ENCODE measurements at places on chromosomes 7 and 10.
A peak's percentile ranks its signal among the peaks of the same experiment; 100 is the strongest.

DNA sequence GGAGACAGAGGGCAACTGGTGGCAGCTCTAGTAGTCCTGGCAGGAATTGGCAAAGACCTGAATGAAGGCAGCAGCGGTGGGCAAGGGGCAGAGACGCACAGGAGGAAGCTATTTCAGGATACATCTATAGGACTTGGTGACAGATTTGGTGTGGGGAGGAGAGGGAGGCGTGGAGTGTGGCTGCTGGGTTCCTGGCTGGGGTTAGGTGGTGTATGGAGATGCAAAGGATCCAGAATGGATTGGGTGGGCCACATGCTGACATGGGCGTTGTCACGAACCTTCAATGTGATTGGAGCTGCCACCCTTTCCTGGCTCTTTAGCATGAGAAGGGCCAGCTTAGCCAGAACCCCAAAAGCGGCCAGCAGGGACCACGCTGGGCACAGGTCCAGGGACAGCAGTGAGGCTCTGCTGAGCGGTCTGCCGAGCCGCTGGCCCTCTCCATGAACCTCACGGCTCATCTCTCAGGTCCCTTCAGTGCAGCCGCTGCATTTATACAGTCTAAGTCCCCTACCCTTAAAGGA, 10.2 kb upstream of the ADCY1 start:
- no peak for DNase-seq

GRCh38 chr7:155984609-155985405, 172.5 kb upstream of the SHH start:
- no peak for DNase-seq

GRCh38 chr10:117133273-117134055, 4.6 kb downstream of the VAX1 start:
- DNase-seq, result no peak

GRCh38 chr10:47370015-47370767, 13.9 kb downstream of the ZNF488 start:
- DNase-seq, result no peak

DNA sequence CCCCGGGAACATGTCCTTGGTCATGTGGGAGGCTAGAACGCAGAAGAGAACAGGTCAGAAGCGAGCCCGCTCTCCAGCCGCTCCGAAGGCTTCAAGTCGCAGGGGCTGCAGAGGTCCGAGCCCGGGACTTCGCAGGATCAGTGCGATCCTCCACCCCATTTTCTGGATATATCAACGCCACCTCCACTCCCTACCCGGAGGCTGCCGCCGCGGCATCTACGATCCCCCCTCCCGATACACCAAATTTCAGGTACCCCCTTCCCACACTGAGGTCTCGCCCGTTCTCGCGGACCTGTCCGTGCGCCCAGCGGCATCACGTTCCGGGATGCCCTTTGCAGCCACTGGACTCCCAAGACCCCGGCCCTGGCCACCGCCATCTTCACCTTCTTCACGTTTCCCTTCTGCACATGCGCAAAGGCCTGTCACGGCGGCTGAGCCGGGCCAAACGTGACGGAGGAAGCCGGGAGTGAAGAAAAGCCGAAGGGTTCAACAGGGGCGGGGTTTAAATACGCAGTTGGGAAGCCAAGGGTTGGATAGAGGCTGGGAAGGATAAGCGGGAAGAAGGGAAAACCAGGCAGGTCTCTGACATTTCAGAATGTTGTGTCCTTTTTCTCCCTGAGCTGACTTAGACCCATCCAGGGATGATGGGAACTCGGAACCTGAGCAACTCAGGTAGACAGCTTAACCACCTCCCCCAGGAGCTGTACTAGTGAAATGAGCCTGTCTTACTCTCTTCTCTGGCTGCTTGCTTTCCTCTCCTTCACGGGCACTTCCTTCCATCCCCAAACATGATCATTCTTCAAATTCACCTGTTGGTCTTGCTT, at the start of gene NDUFB8:
Gene NDUFB8, minus strand, starts transcription at position 397 of the 824 bp plus-strand sequence. Its CDS starts 20 bp downstream, at position 377.
- DNase-seq, result peak; percentile 83

DNA sequence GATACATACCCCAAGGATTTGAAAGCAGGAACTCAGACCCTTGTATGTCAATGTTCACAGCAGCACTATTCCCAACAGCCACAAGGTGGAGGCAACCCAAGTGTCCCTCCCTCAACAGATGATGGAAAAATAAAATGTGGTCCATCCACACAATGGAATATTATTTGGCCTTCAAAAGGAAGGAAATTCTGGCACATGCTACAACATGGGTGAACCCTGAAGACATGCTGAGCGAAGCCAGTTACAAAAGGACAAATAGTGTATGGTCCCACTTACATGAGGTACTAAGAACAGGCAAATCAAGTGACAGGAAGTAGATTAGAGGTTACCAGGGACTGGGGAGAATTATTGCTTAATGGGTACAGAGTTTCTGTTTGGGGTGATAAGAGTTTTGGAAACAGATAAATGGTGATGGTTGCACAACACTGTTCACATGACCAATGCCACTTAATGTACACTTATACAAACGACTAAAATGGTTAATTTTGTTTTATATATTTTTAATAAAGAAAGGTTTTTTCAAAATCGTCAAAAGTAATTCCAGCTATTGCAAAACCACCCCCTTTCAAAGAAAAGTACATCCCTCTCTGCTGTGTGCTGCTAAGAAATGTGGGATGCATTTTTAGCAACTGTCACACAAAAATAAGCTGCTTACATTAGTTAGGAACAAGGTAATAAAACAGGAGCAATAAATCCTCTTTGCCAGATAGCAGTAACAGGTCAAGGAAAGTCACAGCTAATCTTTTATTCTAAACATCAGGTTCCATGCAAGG, 85.7 kb downstream of the GRB10 start:
- no peak for DNase-seq

DNA sequence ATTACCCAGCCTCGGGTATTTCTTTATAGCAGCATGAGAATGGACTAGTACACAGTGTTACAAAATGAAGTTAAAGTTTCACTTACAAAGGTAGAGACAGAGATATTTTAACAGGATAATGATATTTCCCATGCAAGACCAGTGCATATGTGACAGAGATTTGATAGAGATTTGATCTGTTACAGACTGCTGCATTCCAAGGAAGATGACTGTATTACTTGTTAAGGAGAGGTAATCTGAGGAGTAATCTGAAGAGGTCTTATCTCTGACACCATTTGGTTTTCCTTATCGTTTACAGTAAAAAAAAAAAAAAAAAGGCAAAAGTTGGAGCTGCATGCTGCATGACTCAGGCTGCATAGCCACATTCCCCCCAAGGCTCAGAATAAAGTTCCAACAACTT, 289.6 kb downstream of the POM121L12 start:
- DNase-seq, result no peak

- no peak for DNase-seq
These were observed 300.6 kb downstream of the ZEB1 start for GRCh38 chr10:31619531-31620061.

DNA sequence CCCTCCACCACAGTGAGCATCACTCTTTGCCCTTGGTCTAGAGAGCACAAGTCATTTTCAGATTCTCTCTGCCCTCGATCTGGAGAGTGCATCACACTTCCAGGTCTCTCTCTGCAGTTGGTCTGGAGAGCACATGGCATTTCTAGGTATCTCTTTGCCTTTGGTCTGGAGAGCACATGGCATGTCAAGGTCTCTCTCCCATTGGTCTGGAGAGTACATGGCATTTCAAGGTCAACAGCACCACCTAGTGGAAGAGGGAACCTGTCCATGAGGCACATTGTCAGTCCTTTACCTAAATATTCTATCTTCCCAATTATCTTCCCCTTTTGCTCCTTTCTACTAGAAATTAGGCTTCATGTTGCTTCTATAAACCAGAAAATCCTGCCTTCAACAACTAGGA, 1139.4 kb downstream of the XPNPEP1 start:
- peak; percentile 2 for DNase-seq

DNA sequence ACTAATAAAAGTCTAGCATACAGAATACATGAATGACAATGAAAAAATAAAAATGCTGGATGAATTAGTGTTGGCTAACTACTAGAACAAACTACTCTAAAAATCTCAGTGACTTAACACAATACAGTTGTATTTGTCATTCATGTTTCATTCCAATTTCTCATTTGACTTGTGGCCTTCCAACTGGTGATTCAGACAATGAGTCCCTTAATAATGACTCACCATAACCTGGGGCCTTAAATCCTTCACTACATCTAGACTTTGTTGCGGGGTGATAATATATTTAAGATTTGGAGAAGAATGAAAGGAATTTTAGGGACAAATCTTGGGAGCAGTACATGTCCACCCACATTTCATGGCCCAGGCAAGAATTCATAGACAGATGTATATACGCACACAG, 90.5 kb upstream of the POM121L12 start:
- DNase-seq, result no peak

- DNase-seq, result no peak
These were observed 5.1 kb downstream of the VENTX start for GRCh38 chr10:133242611-133243356.

- DNase-seq, result no peak
These were observed at the start of gene PCDH15 for GRCh38 chr10:54800741-54801421. TSS of gene PCDH15 (minus strand) at chr10:54801231. CDS start at chr10:54664262, 136,969 bp downstream.

- no peak for DNase-seq
These were observed 196.6 kb downstream of the ARL4A start for GRCh38 chr7:12884033-12884432.

DNA sequence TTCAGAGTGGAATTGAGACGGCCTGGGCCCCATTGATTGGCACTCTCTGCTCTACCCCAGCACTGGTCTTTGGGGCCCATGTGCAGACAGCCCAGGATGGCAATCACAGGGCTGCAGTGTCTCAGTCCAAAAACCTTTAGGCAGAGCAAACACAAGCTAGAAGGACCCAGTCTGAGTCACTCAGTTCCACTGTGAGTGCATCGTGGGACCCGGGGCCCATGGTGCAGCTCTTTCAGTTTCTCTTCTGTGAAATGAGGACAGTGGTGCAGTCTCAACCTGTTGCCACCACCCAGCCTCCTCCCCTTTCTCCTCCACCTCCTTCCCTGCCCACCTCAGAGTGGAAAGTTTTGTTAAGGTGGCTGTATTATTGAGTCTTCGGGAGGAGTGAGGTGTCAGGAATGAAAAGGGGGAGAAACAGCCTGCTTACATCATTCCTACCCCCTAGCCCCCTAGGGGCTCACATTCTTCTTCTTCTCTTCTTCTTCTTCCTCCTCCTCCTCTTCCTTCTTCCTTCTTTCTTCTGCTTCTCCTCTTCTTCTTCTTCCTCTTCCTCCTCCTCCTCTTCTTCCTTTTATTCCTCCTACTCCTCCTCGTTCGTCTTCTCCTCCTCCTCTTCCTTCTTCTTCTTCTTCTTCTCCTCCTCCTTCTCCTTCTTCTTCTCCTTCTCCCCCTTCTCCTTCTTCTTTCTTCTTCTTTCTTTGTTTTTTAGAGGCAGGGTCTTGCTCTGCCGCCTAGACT, 19.5 kb upstream of the CARD11 start:
- DNase-seq, result peak; percentile 64

GRCh38 chr10:1514681-1515080, 222.6 kb downstream of the ADARB2 start:
- no peak for DNase-seq

DNA sequence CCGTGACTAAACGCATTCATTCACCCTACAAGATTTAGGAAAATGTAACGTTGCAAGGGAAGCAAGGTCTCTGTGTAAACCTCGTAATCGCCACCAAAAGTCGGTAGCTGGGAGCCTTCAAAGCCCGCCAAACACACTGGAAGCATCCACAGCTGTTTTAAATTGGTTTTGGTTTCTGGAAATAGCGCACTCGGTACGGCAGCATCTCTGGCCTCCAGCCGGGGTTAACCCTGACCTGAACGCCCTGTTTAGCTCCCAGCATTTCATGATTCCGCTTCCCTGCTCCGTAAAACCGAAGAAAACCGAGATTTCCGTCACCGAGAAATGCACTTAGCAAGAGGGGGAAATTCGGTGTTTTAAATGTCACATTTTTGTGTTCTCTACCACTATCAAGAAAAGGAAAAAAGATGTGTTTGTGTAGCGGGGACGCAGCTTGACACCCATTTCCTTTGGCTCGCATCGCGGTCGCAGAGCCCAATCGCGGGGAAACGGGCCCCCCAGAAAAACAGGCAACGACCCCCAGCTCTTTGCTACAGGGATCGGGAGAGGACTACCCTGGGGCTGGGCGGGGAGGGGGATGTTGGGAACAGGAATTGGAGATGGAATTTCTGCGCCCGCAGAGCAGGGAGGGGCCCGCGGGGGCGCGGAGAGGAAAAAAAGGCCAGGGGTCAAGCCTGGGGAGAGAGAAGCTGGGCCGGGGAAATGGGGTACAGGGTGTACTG, 646 bp downstream of the SGCE start:
- peak; percentile 16 for DNase-seq

DNA sequence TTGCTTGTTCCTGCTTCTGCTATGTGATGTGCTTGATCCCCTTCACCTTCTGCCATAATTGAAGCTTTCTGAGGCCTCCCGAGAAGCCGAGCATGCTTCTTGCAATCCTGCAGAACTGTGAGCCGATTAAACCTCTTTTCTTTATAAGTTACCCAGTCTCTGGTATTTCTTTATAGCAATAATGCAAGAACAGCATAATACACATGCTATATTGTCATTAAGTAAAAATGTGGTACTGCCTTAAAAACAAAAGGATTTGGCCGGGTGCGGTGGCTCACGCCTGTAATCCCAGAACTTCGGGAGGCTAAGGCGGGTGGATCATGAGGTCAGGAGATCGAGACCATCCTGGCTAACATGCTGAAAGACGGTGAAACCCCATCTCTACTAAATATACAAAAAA, 59.6 kb upstream of the ANAPC16 start:
- no peak for DNase-seq

GRCh38 chr10:15352201-15352600, 18.9 kb downstream of the FAM171A1 start:
- no peak for DNase-seq

DNA sequence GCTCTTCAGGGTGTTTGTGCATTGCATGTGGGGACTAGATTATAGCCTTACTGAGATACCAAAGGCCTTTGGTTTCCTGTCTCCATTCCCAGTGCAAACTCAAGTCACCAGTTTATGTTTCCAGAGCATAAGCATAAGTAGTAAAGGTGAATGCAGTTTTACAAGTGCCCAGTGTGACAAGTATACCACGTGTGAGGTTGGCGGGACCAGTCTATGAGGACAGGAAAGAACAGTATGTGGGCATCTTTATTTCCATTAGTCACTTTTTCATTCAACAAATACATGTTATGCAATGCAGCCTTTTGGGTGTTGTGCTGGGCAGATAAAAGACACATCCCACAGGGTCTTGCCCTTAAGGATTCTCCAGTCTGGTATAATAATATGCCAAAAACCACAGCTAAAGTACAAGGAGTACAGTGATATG, 146.5 kb downstream of the ARID5B start:
- DNase-seq, result no peak

GRCh38 chr10:122514045-122514840, 46.3 kb upstream of the DMBT1 start:
- no peak for DNase-seq

- no peak for DNase-seq
These were observed 8.1 kb downstream of the ZSWIM8 start for GRCh38 chr10:73793456-73793855.

GRCh38 chr7:33130184-33130583, 820 bp downstream of the BBS9 start:
- no peak for DNase-seq

DNA sequence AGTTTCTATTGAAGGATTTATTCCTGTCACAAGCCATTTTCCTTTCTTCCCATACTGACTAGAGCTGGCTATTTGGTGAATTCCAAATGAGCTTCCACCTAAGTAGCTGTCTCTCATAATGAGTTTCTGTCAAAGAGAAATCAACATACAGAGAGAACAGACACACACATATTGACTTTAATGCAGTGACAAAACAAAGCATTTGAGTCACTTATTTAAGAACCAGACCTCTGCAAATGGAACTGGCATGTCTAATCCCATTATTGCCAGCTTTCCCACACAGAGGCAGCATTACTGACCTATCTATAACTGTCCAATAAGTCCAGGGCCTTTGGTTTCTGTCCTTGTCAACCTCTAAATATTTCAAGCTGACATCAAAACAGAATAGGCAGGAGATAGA, 179.3 kb upstream of the CSTF2T start:
- DNase-seq, result no peak

- no peak for DNase-seq
These were observed 36.9 kb upstream of the TUBB8 start for GRCh38 chr10:86031-86430.

Measured in natural killer cell (primary cell).